Kidney tubule cell (primary cell): ENCODE measurements at places on chromosomes 4 and X.

GRCh38 chr4:8338351-8338961 is 68.9 kb downstream of the HTRA3 start:
- no peak for DNase-seq

DNA sequence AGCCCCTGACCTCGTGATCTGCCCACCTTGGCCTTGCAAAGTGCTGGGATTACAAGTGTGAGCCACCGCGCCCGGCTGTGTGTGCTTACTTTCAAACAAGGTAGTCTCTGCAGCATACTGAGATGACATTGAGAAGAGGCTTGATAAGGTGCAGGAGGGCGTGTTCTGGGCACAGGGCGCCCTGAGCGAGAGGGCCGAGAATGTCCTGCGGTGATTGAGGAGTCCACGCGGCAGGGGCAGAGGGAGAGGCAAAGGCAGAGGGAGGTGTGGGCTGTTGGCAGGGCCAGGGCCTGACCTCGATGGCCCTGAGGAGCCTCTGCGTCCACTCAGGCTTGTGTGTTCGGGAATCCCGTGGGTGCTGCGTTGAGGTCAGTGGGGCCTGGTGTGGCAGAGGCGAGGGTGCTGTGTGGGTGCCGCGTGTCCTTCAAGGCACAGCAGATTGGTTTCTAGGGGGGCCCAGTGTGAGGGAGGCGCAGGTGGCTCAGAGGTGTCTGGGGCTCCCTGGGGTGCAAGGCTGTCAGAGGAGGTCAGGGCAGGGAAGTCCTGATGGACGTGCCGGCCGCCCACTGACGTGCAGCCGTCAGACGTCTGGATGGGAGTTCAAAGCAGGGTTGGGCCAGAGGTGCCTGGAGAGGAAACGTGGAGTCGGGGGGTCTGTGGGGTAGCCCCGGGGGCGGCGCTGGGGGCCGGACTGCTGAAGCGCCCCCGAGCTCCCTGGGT is 12.1 kb downstream of the PCGF3 start:
- DNase-seq: no peak

DNA sequence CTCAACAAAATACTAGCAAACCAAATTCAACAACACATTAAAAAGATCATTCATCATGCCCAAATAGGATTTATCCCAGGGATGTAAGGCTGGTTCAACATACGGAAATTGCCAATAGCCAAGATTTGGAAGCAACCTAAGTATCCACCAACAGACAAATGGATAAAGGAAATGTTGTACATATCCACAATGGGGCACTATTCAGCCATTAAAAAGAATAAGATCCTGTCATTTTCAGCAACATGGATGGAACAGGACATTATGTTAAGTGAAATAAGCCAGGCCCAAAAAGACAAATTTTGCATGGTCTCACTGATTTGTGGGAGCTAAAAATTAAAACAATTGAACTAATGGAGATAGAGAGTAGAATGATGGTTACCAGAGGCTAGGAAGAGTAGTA is 82.0 kb upstream of the FAM241A start:
- no peak for DNase-seq

DNA sequence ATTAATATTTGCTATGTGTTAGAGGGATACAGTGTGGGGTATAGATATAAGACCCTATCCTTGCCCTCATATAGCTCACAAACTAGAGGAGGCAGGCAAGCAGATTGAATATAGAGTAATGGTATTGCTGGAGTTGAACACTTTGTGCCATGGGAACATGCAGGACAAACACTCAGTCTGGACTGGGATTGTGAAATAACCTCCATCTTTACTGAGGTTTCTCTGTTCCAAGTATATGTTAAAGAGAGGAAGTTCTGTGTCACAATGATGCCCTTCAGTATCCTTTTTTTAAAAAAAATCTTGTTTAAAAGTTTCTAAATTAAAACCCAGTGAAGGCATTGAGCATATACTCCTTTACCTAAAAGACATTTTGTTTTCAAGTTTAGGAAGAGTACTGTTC is 8.7 kb downstream of the FABP2 start:
- DNase-seq: no peak

GRCh38 chr4:16765546-16765945 is 132.9 kb downstream of the LDB2 start:
- DNase-seq: no peak

- peak; percentile 14 for DNase-seq
These were observed 41.9 kb upstream of the CBR4 start for GRCh38 chr4:169051761-169052593.

- peak; percentile 89 for DNase-seq
These were observed 178.5 kb downstream of the NHS start for GRCh38 chrX:17553469-17553868.

GRCh38 chr4:41881981-41882624 is 53.1 kb upstream of the TMEM33 start:
- DNase-seq: no peak

GRCh38 chrX:77675986-77676385 is 110.0 kb downstream of the ATRX start:
- no peak for DNase-seq

- DNase-seq: peak; percentile 34
These were observed 791 bp downstream of the GUCY1B1 start for GRCh38 chr4:155759372-155760252.

DNA sequence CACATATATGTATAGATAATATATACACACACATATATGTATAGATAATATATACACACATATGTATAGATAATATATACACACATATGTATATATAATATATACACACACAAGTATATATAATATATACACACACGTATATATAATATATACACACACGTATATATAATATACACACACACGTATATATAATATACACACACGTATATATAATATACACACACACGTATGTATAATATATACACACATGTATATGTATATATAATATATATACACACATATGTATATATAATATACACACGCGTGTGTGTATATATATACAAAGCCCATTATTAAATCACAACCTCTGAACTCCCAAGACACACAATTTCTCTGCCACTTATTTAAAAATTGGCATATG is 8.0 kb upstream of the UBE2K start:
- DNase-seq: no peak

DNA sequence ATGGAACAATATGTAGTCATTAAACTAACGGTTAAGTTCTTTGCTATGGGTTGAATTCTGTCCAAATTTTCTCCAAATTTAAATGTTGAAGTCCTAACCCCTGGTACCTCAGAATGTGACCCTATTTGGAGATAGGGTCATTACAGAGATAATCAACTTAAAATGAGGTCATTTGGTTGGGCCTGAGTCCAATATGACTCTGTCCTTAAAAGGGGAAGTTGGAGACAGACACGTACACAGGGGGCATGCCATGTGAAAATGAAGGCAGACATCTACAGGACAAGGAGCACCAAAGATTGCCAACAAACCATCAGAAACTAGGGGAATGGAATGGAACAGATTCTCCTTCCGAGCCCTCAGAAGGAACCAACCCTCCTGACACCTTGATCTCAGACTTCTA is 492.0 kb upstream of the FTHL17 start:
- no peak for DNase-seq

GRCh38 chr4:140014284-140014683 is 139.7 kb downstream of the MAML3 start:
- no peak for DNase-seq

- no peak for DNase-seq
These were observed 56.2 kb downstream of the CD99L2 start for GRCh38 chrX:150842198-150842685.

GRCh38 chr4:181319629-181320028 is 923.6 kb upstream of the TENM3 start:
- no peak for DNase-seq

DNA sequence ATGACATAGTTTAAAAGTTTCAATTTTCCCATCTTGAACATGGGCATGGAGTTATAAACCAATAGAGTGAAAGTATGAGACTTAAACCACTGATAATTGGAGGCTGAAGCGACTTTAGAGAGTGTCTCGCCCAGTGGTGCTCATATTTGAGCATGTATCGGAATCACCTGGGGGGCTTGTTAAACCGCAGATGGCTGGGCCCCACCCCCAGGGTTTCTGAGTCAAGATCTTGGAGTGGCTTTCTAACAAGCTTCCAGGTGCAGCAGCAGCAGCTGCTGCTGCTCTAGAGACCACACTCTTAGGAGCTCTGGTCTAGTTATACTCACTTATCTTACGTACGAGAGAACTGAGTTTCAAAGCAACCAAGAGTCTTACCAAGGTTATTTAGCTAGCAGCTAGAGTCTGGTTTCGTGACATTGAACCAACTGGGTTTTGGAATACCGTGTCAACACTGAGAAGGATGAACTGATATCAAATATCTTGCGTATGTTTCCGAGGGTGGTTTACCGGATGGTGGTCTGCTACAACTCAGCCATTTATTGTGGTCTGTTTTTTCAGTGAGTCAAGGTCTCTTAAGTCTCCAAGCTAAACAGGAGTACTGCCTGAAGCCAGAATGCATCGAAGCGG is 5.9 kb downstream of the PHEX start:
- DNase-seq: no peak

- DNase-seq: no peak
These were observed 71.2 kb downstream of the SUPT20HL2 start for GRCh38 chrX:24242649-24243175.

DNA sequence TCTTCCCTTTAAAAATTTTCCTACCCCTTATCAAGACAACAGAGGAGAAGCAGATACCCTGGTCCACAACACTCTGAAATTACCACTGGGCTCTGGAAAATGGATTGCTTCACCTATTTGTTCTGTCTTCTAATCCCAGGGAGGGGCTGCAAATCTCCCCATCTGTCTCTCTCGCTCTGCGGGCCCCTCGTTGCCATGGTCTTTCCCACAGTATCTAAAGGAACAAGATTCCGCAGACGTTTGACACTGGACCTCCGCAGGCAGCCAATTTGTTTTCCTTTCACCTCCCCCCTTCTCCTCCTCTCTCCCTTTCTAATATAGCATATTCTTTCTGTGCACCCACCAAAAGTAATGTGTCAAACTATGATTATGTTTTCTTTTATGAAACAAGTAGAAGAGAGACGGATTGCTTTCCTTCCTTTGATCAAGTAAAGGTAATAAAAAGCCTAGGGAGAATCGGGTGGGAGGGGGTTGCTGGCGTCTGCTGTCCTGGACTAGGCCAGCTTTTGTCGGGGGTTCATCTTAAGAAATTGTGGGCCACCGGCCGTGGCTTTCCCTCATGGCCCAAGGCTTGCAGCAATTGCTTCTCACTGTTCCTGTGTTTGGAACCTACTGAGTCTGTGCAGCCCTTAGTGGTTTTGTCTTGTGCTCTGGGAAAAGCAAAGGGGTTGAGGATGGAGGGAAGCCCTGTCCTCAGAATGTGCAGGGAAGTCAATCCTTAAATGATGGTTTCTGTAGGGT is 81.0 kb downstream of the MGST2 start:
- DNase-seq: no peak

DNA sequence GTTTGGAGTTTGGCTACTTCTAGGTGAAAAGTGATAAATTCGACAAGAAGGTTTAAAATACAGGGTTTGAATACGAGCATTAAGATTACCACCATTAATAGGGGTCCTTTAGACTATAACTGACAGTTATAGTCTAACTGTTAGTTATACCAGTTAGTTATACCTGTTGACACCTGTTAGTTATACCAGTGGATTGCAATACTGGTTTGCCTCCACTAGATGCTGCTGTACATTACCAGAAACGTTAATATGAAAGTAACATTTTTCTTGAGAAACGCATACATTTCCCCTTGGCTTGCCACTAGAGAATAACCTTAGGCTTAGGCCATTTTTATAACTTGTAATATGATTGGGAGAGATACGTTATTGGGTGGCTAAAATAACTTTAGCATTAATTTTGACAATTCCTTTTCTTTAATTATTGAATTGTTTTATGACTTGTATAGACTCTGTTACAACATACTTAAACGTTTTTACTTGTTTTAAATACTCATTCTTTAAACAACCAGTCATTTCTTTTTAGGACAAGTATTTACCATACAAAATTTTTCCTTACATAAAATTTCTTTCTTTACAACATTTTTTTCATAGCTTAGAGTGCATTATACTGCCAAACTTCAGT is 911.2 kb downstream of the FSTL5 start:
- DNase-seq: peak; percentile 41

GRCh38 chrX:132412208-132412607 is 76.6 kb downstream of the MBNL3 start:
- peak; percentile 16 for DNase-seq

DNA sequence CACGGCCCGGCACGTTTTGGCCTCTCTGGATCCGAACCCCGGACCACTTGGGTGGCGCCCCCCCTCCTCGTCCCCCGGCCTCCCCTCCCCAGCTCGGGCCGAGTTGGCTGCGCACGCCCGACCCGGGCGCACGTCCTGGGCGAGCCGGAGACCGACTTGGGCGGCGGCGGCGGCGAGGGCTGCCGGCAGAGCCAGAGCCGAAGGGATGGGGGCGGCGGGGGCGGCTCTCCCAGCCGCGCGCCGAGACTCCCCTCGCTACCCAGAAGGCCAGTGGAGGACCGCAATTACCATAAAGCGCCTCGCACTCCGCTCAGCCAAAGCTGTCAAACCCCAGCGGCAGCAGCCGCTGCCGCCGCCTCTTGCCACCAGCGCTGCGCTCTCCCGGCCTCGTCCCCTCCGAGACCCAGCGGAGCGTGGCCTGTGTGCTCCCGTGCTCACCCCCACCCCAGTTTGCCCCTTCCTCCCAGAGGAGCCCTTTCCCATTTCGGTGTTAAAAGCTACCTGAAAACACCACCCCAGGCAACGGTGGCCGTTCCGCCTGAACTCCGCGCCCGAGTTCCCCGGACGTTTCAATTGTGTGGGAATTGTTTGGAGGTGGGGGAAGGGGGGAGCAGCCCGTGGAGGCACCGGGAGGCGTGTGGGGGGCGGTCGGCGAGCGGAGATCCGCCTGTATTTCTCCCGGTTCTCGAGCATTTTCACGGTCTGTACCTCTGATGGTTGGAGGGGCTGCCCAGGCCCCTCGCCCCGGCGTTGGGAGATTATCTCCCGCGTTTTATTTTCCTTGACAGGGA is 701 bp upstream of the BCOR start:
- peak; percentile 70 for DNase-seq

- no peak for DNase-seq
These were observed 525 bp upstream of the CISD2 start for GRCh38 chr4:102868153-102868780.

GRCh38 chrX:118524344-118524743 is 28.7 kb downstream of the DOCK11 start:
- no peak for DNase-seq

DNA sequence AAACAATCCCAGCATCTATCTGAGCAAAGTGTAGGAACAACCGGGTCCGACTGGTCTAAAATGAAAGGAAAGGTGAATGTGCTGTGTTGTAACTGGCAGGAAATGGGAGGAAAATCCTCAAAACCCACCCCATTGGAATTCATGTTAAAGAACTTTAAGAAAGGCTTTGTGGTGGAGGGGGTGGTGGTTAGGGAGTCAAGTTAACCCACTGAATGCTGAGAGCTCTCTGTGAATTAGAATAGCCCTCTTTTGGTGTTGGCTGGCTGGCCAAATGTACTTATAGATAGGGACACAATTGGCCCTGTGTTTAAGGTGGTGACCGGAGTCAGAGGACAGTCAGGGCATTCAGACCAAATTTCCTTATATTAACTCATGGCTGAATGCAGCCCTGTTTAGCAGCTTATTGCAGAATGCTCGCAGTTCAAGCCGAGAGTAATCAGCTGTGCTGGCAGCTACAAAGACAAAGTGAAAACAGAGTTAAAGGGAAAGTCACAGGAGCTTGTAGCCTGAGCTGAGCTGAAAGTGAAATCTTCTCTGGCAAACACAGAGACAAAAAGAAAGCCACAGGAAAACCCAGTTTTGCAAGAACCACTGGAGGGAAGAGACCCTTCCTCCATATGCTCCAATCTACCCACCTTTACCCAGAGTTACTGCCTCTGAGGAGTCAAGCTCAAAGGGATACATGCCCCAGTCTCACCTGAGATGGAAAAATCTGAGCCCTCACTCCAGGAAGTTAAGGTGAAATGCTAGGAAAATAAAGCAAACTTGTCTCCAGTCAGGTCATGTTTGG is 38.5 kb upstream of the UGT2B7 start:
- DNase-seq: peak; percentile 49
